Urothelium cell line (cell line): ENCODE measurements at places on chromosomes 2 and 18.

DNA sequence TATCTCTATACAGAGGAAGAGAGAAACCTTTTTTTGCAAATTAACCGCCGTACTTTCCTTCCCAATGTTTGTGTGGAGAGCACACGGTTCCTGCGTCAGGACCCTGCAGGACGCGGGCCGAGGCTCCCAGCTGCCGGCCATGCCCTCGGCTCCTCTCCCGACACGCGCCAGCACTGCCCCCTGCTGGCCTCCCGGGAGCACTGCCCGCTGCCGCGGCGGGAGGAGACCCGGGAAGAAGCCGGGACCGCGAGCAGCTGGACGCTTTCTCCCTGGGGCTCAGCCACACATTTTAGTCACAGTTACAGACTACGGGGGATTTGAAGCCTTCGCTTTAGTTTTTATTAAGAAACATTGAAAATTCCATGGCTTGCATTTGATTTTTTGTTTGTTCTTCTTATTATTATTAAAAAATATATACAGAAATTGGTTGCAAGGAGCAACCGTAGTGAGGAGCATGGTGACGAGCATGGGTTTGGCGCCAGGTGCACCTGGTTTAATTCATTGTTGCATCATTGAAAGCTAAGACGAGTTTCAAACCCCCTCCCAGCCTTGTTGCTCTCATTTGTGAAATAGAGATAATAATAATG is 401.2 kb downstream of the GALR1 start:
- DNase-seq = peak; percentile 92

DNA sequence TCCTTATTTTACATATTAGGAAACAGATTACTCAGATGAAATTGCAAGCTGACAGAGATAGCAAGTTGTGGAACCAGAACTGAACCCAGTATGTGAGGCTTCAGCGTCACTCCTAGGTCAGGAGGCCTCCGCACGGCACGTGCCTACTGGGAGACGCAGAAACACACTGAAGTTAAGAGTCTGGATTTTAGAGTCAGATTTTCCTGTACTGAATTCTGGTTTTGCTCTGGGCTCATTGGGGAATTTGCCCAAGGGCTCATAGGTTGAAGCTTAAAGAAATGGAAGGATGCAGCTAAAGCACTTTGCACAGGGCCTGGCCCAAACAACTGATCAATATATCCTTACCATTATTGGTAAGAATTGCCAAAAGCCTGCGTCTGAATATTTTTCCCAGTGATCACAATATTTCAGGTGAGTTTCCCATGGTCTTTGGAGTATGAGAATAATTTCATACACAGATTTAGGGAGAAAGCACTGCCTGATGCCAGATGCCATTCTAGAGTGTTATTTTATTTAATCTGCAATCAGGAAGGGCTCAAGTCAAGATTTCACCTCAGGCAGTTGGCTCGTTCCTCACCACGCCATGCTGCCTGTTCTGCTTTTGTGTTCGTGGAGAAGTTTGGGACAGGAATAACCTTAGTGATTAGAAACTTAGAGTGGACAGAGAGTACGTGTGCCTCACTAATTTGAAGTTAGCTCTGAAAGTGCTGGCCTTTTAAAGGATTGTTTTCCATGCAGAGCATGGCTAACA is 331.9 kb downstream of the MYCN start:
- DNase-seq = no peak

- DNase-seq = peak; percentile 58
Measured at GRCh38 chr2:166494140-166494624, at the start of gene SCN7A. TSS of gene SCN7A (minus strand) at chr2:166494249. CDS start at chr2:166477696, 16,553 bp downstream.

GRCh38 chr2:178513876-178514275 is 33.6 kb downstream of the PLEKHA3 start:
- DNase-seq = no peak

DNA sequence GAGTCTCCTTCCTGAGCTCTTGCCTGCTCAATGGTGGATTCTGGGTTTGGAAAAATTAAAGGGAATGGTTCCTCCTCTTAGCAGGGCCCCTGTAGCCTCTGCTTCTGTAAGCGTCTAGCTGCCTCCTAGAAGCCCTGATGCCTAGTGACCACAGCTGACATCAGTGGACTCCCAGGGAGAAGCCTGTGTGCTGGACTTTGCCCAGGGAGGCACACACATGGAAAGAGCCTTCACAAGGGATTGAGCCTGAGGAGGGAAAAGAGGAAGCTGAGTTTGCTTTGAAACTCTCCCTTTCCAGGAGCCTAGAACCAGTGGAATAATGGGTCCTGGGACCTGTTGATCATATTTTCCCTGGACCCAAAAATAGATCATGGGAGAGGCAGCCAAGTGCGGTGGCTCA is 1.4 kb upstream of the CFAP65 start:
- DNase-seq = no peak

- DNase-seq = no peak
Measured at GRCh38 chr2:21837168-21837960, 713.6 kb downstream of the TDRD15 start.

DNA sequence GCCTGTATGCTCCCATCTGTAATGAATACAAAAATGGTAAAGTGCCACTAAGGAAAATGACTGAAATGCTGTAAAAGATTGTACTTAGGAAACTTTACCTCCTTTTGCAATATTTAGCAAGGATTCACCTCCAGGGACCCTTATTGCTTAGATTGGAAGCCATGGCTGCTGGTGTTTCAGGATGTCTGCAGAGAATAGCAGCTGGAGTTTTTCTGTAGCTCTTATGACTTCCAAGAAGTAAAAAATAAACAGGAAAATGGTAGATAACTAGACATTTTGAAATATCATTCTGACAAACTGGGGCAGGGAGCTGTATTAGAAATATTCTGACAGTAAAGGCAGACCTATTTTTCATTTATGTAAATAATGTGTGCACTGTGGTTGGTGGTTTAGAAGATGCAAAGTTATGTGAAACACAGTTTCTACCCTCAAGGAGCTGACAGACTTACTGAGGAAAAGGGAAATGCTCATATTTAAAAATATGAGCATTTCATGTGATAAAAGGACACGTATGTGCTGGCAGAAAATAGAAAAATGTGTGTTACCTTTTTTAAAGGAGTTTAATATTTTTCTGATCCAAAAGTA is 224.9 kb upstream of the BOD1L2 start:
- no peak for DNase-seq

DNA sequence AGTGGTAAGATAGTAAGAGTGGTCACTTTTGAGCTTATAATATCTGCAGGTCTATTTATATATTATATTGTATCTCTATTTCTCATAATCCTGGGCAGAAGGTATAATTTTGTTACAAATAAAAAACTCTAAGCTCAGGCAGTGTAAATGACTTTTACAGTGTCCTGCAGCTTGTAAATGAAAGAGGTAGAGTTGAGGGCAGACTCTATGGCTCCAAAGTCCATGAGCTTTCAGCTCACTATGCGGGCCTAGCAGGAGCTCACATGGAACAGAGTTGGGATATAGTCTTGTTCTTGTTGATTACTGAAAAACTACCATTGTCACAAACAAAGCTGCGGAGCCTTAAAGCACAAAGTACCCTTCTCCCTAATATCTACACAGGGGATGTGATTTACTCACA is 361.4 kb downstream of the LNPK start:
- DNase-seq = no peak

- no peak for DNase-seq
Measured at GRCh38 chr2:158315803-158316414, 140.6 kb downstream of the CCDC148 start.

- DNase-seq = no peak
Measured at GRCh38 chr18:76989647-76990190, 142.9 kb downstream of the MBP start.

DNA sequence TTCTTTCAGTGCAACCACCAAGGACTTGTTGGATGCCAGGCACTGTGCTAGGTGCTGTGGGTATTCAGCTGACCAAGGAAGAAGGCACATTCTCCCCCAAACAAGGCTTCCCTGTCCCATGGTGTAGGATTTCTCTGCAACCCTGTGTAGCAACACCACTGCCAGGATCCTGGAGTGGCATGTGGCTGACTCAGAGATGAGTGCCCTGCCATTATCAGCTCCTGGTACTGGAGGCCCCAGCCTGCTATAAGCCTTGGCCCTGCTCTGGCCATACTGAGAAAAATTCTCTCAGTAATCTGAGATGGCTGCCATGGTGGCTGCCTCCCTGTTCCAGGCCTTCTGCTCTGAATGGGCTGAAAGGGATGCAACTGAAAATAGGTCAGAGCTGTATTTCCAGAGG is 4.3 kb downstream of the SMYD5 start:
- no peak for DNase-seq

DNA sequence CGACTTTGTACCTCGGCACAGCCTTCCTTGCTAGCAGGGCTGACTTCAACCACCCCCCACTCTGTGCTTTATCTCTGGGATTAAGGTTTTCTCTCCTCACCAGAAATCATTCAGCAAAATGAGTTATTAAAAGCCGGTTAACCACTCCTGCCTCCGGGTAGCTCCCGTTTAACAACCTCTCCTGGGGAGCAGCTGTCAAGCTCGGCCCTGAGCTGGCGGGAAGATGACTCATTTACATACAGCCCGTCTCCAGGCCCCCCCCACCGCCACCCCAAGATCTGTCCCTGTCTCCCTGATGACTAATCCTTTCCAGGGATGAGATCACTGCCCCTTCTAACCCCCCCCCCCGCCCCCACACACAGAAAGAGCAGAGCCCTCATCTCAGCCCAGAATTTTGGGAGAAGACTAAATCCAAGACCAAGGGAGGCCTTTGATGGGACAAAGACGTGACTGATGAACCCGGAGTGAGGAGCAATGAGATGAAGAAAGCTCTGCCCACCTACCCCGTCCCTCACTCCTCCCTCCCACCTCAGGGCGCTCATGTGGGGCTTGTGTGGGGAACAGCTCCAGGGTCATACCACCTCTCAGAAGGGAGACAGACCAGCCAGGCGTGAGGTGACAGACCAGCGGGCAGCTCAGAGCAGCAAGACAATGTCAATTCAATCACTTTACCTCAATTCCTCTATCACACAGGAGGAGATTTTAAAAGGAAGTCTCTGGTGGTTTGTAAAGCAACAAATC is 131.4 kb downstream of the MSH2 start:
- DNase-seq = peak; percentile 96

GRCh38 chr2:139354518-139354917 is 574.3 kb upstream of the NXPH2 start:
- DNase-seq = no peak

GRCh38 chr2:234496835-234497593 is at the start of gene ARL4C:
TSS of gene ARL4C (minus strand) at chr2:234497081. CDS start at chr2:234496586, 495 bp downstream.
- peak; percentile 89 for DNase-seq

GRCh38 chr18:5155907-5156287 is 41.2 kb downstream of the AKAIN1 start:
- DNase-seq = peak; percentile 31

GRCh38 chr18:34220081-34220815 is 4.5 kb downstream of the NOL4 start:
- DNase-seq = no peak

DNA sequence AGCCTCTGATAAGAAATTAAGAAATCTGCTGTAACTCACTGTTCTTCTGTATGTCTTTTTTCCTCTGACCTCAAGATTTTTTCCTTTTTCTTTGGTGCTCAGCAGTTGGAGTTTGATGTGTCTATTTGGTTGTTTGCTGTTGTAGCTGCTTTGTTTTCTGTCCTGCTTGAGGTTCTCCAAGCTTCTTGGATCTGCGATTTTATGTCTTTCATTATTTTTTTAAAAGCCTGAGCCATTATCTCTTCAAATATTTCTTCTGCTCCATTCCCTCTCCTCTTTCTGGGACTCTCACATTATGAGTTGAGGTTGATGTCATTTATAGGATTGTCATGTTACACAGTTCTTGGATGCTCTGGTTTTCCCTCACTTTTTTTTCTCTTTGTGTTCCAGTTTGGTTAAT is 47.7 kb downstream of the RAMP1 start:
- no peak for DNase-seq

GRCh38 chr2:157470321-157470720 is 26.4 kb upstream of the CYTIP start:
- DNase-seq = no peak

GRCh38 chr2:79223539-79223938 is 64.0 kb upstream of the REG3A start:
- DNase-seq = no peak

DNA sequence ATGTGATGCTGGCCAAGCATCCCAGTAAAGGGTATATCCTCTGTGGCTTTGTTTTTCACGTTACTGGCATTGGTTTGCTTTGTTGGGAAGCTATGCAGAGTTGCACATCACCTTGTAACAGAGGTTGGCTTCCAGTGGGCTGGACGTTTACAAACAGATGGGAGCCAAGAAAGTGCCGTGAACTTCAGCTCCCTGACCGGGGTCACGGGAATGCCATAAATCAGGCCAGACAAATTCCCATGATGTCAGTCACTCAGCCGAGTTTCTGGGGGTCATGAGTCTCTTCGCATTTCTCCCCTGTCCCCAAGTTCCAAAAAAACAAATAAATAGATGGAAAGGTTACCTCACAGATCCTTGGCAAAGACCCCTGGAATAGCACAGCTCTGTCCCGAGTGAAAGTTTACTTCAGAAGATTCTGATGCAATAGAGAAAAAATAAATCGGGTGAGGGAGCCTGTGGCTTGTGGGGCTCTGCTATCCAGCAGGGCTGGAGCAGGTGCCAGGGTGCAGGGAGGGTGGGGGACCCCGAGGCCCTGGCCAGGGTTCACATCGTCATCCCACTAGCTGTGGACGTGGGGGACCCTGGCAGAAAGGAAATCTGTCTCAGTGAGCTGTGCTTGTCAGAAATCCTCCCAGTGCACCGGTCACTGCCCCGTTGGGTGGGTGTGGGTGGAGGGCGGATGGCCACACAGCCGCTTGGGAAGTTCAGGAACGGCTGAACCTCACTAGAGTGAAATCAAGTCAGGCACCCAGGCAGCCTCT is 27.8 kb downstream of the TWIST2 start:
- no peak for DNase-seq

GRCh38 chr2:100742277-100743254 is 77.4 kb upstream of the NPAS2 start:
- DNase-seq = peak; percentile 65

GRCh38 chr2:62441421-62441820 is 64.6 kb downstream of the TMEM17 start:
- DNase-seq = no peak

GRCh38 chr2:186042207-186043028 is 303.8 kb downstream of the FSIP2 start:
- no peak for DNase-seq

DNA sequence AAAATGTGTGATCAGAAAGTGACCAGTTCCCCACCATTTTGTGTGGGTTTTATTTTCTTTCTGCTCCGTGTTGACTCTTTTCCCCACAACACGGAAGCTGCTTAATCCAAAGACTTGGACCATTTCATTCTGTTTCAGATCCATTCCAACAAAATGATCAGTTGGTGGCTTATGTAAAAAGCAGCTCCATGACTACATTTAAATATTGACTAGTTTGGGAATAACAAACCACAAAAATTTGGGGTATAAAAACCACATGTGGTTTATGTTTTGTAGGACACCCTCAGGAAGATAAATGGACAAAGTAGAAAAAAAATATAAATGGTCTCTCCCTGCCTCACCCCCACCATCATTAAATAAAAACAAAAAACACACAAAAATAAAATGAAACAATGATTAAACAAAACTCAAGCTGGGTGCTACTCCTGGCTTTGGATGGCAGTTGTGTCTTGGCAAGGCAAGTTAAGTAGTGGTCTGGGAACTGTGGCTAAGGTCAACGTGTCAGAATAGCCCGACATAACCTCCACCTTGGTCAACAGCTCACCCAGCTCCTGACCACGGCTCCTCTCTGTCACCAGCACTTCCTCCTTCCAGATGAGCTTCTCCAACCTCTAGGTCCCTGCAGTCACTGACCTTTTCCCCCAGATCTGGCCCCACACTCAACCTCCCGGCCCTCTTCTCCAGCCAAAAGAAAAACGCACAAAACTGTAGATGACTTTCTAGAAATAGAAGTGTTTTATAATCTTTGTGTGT is 12.8 kb upstream of the WIPF1 start:
- DNase-seq = no peak

- peak; percentile 91 for DNase-seq
Measured at GRCh38 chr18:77366720-77367641, 117.3 kb downstream of the GALR1 start.
